NCI-H1436 (cell line): ENCODE measurements at places on chromosomes 3 and 15.

- no peak for DNase-seq
Observed at GRCh38 chr3:47573190-47574172, 5.2 kb downstream of the CSPG5 start.

DNA sequence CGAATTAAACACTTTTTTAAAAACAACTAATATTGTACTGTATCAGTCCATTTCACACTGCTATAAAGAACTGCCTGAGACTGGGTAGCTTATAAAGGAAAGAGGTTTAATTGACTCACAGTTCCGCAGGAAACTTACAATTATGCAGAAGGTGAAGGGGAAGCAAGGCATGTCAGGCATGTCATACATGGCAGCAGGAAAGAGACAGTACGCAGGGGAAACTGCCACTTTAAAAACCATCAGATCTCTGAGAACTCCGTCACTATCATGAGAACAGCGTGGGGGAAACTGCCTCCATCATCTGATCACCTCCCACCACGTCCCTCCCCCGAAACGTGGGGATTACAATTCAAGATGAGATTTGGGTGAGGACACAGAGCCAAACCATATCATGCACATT lies 162.8 kb upstream of the TPM1 start:
- DNase-seq = no peak

DNA sequence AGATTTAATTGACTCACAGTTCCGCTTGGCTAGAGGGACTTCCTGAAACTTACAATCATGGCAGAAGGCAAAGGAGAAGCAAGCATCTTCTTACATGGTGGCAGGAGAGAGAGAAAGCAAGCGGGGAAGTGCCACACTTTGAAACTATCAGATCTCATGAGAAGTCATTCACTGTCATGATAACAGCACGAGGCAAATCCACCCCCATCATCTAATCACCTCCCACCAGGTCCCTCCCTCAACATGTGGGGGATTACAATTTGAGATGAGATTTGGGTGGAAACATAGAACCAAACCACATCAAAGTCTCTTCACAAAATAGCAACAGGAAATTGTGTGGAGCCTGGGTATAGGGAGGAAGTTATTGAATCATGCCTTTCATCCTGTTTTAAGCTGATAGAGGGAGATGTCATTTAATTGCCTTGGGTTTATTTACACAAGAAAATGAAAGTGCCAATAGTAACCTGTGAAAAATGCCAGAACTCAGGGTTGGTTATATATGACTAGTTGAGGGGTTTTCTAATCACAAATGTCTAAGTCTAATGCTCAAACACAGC lies 624.8 kb upstream of the LMCD1 start:
- DNase-seq = no peak

GRCh38 chr15:78077871-78078210 lies 330 bp upstream of the TBC1D2B start:
- DNase-seq = no peak

DNA sequence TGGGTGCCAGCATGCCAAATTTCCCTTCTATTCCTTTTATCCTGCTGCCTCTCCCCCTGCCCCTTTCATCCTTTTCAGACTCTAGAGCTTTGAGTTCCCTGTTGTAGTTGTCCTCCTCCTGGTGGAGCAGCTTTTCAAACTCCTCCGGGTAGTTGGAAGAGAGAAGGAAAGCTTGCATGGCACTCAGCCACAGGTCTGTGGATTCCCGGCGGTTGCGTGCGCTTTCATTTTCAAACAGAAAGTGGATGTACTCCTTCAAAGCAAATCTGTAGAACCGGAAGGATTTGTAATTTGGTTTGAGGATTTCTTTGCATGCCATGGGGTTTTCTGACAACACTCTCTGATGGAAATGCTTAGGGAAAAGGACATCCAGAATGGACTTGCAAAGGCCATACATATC lies 68.1 kb upstream of the DCLK3 start:
- no peak for DNase-seq

GRCh38 chr15:39602143-39602542 lies 21.3 kb downstream of the THBS1 start:
- no peak for DNase-seq

- no peak for DNase-seq
Observed at GRCh38 chr15:89002281-89002761, 85.9 kb upstream of the ABHD2 start.

DNA sequence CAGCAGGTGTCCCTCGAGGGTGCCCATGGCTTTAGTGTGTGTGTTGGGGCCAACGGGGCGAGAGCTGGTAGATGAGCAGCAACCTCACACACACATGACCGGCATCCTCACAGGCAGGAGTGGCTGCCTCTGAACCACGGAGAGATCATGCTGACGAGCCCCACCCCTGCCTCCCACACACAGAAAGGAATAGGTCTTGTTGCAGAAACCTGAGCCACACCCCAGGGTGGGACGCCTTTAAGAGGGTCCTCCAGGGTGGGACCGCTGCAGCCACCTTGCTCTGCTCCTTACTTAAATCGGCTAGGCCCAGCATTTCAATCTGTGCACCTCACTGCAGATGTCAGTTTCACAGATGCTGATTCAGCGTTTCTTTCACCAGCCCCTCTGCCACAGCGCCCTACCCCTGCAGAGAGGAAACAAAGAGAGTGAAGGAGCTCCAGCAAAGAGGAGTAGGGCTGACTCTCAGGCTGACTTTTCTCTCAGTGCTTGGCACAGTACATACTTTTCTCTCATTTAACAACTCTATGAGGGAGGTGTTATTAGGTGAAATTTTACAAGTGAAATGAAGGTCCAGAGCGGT lies 61.2 kb upstream of the EPHB3 start:
- no peak for DNase-seq

GRCh38 chr15:96693990-96694517 lies 363.6 kb downstream of the NR2F2 start:
- DNase-seq = no peak
